ENCODE measurements at places on chromosomes 1 and 21.

DNA sequence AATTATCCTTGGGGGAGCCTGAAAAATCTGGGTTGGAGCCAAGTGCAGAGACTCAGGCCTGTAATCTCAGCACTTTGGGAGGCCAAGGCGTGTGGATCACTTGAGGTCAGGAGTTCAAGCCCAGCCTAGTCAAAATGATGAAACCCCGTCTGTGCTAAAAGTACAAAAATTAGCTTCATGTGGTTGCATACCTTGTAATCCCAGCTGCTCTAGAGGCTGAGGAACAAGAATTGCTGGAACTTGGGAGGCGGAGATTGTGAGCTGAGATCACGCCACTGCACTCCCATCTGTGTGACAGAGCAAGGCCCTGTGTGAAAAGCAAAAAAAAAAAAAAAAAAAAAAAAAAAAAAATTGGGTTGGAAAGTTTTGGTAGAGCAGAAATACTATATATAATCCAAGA lies 1563.6 kb upstream of the PRMT6 start:
- DNase-seq = no peak

- peak; percentile 59 for DNase-seq
Observed at GRCh38 chr1:110210604-110211495, 736 bp downstream of the KCNC4 start.

DNA sequence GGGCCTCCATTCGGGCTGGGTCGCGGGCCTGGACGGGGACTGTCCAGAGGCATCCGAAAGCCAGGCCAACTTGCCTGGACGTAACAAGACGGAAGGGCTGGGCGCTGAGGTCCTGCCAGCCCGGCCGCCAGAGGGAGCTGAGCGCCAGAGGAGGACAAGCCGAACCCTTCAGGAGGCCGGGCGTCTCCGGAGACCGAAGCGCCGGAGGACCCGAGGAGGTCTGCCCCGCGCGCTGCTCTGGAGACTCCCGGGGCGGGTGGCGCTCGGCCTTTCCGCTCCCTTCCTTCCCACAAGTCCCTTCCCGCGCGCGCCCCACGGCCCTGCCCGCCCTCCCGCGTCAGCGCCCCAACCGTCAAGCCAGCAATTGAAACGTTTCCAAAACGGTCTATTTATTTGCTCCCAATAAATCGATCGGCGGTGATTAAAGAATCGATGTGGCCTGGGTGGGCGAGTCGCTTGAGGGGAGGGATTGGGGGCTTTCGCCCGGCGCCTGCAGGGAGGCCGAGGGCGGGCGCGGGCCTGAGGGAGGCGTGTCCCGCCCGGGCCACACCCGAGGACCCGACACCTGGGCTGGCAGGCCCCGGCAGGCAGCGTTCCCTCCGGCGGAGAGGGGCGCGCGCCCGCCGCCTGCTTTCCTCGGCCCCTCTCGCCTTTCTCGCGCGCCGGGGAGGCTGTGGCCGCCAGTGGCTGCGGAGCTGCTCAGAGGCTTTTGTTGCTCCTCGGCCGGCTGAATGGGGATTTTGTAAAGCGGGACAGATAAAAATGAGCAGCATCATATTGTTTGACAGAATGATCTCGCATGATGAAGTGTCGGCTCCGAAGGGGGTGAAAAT lies 5.2 kb upstream of the FOXD3 start:
- peak; percentile 19 for DNase-seq

- no peak for DNase-seq
Observed at GRCh38 chr1:9700340-9700739, 48.8 kb downstream of the PIK3CD start.

DNA sequence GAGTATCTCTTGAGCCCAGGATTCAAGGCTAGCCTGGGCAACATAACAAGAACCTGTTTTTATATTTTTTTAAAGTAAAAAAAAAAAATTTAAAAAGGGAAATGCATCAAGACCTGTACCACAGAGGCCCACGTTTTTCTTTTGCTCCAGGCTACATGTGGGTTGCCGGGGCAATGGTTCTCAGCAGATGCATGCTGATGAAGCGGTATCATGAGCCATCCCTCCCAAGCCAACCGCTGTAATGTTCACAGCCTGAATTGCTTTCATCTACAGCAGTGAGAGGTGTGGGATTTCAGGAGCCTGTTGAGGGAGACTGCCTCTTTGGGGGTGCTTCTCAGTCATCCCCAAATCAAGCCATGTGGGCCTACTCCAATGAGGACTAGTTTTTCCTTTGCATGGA lies 60.5 kb downstream of the CD58 start:
- DNase-seq = no peak

DNA sequence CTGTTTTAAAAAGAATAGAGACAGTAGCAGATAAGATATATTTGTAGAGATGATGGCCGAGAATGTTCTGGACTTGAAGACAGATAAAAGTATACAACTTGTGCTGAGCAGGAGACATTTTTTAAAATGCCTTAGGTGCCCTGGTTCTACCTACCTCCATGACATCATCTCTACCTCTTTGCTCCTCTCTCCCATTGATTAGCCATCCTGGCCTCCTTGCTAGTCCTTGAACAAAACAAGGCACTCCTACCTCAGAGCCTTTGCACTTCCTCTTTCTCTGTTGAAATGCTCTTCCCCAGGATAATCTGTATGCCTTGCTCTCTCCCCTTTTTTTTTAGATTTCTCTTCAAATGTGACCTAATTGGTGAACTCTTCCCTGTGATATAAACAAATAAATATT lies 92.6 kb upstream of the MAGI3 start:
- DNase-seq = no peak

DNA sequence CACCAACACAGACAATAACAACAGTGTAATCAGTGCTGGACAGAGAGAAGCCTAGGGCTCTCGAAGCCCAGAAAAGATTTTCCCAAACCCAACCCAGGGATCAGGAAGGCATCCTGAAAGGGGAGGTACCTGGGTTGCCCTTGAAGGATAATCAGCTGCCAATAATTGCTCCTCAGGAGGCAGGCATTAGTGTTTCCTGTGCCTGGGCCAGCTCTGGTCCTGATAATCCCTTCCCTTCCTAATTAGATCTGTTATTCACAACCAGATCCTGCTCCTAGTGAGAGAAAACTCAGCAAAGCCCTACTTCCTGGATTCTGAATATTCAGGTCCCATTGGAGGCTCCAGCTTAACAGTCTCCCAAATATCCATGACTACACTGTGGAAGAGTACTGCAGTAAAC lies 117.4 kb downstream of the DMRTA2 start:
- no peak for DNase-seq

DNA sequence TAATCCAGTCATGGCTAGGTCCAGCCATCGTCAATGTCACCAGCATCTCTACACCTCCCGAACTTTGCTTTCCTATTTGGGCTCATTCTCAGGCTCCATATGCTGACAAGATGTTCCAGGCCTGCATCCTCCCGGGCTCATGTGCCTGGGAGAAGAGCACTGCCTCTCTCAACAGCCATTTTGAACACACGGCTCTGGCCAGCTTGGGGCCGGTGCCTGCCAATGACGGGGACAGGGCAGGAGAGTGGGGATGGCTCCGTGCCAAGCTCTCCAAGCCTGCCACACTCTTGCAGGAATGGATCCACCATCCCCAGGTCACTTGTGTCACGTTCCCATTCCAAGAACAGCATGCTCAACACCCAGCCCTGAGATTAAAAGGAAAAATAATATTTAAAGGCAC lies 61.4 kb upstream of the PAX7 start:
- no peak for DNase-seq

DNA sequence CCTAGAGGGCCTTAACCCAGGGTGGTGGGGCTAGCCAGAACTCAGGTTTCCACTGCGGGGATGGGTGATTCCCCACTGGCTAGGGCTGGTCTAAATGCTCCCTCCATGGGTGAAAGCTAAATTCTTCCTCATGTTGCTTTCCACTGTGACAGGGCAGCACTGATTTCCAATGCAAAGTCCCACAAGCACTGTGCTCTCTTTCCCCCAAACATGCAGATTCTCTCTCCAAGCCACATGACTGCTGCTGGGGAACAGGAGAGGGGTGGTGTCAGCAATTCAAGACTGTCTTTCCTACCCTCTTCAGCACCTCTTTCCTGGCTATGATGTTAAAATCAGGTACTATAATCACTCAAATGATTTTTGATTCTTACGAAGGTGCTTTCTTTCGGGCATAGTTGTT lies 215.5 kb downstream of the RWDD3 start:
- no peak for DNase-seq

- DNase-seq = no peak
Observed at GRCh38 chr1:29743931-29744330, 507.6 kb downstream of the PTPRU start.

GRCh38 chr1:24195136-24195535 lies 8.0 kb upstream of the IFNLR1 start:
- no peak for DNase-seq

GRCh38 chr1:1470626-1471388 lies 758 bp upstream of the ATAD3B start:
- peak; percentile 24 for DNase-seq

- DNase-seq = no peak
Observed at GRCh38 chr21:29748391-29749167, 191.2 kb downstream of the GRIK1 start.

DNA sequence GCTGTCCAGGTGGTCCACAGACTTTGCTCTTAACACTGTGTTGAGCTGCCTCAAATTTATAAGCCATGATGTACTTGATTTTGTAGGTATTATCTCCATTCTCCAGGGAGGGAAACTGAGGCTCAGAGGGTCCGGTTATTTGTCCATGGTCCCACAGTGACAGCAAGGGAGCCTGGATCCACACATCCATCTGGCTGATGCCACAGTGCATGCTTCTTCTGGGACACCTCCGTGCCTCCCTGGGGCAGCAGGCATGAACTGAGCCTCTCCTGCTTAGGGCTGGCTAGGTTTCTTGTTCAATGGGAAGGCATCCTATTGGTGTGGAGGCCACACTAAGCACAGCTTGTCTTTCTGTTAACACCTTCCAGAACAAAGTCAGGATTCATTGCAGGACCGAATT lies 317.3 kb downstream of the AJAP1 start:
- DNase-seq = no peak

DNA sequence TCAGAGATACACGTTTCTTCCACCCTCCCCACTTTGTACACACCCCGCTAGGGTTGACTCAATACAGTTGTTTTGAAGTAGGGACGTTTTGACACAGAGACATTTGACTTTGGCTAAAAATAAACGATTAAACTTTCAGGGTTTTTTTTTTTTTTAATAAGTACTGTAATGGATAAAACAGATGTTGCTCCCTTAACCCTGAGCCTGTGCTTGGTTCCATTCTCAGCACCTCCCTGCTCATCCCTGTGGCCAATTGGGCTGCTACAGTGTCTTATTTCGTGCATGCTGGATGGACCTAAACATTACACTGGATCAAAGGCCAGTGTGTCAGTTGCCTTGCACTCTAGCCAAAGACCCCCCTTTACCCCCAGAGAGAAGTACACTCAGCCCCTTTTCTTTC lies 16.9 kb downstream of the GRHL3 start:
- no peak for DNase-seq

DNA sequence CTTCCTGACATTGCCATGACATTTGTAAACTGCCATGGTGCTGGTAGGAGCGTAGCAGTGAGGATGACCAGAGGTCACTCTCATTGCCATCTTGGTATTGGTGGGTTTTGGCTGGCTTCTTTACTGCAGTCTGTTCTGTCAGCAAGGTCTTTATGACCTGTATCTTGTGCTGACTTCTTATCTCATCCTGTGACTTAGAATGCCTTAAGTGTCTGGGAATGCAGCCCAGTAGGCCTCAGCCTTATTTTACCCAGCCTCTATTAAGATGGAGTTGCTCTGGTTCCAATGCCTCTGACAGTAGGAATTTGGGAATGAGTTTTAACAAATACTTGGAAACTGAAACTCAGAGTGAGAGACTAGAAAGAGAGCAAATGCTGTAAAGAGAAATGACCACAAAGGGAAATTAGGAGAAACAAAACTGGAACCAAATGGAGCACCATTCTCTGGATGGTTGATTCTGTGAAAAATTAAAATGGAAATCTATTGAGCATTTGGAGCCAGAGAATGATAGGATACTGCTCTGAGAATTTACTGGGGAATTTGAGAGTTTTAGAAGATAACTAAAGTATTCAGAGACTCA lies 50.1 kb upstream of the RHOU start:
- DNase-seq = no peak

DNA sequence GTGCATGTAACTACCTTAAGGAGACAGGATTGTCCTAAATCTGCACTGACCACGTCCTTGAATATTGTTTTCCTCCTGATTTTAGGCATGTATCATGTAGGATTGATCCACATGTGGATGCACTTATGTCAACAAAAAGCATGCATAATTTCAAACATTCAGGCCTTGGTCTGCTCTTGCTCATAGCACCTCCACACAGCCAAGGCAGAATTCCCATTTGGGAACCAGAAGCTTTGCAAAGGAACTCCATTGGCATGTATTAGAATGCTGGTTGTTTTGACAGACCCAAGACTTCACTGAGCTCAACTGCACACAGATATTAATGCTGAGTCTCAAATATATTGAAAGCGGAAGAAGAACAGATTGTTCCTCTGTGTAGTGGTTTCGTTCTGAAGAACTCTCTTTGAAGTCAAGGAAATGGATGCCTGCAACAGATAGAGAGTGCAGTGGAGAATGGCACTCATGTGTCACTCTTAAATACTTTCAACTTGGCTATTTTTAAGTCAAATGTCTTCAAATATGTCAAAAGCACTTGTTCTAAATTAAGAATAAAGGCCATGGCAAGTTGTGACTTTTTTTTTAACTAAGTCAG lies 387.6 kb downstream of the LTN1 start:
- peak; percentile 53 for DNase-seq

GRCh38 chr1:235027862-235028250 lies 100.8 kb downstream of the TOMM20 start:
- DNase-seq = no peak

DNA sequence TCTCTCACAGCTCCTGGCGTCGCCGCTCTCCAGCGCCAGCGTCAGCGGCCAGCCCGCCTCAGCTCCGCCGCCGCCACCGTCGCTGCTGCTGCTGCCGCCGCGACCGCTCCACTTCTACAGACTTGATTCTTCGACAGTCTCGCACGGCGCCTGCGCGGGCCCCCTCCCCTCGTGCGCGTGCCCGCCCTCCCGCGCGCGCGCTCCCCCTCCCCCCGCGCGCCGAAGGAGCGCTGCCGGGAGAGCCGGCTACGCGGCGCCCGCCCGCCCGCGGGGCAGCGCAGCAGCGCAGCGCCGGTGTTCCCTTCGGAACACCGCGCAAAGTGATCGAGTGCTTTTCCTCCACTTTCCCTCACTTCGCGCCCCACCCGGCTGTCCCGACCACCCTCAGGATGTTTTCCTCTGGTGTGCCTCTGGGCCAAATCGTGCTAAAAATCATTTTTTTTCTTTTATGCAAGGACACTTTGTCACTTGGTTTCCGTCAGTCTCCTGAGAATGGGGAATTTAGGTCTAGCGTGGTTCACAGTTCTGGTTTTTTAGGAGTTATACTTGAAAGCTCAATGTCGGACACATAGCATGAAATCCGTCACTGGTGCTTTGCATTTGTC lies at the start of gene IRF2BP2:
Gene IRF2BP2 (minus strand): TSS at position 118 of the 605 bp plus-strand sequence. CDS start 684 bp downstream, outside the sequence.
- DNase-seq = peak; percentile 86

GRCh38 chr1:63643926-63644325 lies 50.7 kb downstream of the PGM1 start:
- no peak for DNase-seq

DNA sequence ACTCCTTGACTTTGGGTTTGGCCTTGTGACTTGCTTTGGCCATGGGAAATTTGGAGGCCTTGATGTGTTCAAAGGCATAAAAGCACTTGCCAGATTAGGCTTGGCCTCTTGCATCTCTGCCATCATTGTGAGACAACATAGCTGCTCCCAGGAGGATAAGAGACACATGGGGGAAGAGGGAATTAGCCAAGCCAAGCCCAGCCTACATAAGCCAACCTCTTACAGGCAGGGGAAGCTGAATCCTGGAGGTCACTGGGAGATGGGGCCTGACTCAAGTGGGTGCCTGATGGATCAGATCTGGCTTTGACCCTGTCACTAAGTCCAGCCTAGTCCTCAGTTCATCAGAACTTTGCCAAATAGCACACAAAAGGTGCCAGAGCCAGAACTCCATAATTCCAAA lies 37.6 kb upstream of the HMGB4 start:
- no peak for DNase-seq

GRCh38 chr1:86773341-86774288 lies 69.2 kb downstream of the SH3GLB1 start:
- no peak for DNase-seq

All from central memory CD4-positive, alpha-beta T cell (primary cell).